ENCODE measurements at places on chromosomes 5 and 9.

GRCh38 chr5:138515556-138516245 is 27.3 kb downstream of the ETF1 start:
- no peak for DNase-seq

DNA sequence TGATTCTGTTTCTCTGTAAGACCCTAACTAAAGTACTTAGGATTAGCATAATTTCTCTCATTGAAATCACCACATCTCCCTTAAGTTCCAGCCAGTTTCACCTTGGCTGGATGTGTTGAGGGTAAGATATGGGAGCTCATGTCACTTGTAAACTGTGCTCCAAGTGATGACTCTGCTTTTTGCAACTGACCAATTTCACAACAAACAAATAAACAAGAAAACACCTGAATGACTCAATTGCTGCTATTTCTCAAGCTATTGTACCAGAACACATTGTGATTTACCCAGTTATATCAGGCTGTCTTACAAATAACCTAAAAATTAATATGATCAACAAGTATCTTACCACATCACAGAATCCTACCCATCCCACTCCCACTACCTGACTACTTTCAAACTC is 379.1 kb upstream of the KIF2A start:
- no peak for DNase-seq

DNA sequence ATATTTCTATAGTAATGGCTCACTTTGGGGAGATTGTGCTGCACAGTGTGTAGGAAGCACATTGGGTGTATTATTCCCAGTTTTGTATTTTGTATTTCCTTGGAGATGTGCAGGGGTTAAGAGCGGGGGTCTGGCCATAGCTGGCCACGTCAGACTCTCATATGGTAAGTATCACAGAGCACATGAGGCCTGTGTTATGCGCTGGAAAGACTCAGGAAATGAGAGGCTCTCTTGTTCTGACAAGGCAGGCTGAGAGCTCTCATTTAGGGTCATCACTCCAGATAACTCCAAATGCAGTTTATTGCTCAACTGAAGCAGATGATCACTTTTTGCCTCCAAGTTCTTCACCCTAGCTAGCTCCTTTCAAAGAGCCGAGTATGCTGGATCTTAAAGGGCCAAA is 205.7 kb downstream of the NTRK2 start:
- DNase-seq, result no peak

DNA sequence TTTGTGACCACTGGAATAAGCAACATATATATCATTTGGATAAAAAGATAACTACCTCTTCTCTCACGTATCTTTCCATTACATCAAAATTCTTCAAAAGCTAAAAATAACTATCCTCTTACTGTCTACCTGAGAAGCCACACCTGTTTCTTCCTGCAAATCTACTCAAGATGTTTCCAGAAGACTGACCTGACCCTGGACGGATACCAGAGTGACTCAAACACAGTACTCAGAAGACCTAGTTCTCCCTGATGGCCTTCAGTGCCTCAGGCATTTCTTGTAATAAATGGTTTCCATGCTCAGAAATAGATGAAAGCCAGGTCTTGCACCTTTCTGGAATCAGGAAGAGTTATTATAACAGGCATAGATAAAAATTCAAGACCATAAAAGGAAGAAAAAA is 245.9 kb upstream of the PIK3R1 start:
- DNase-seq, result no peak

GRCh38 chr5:15798006-15798405 is 298.0 kb downstream of the FBXL7 start:
- DNase-seq, result no peak

DNA sequence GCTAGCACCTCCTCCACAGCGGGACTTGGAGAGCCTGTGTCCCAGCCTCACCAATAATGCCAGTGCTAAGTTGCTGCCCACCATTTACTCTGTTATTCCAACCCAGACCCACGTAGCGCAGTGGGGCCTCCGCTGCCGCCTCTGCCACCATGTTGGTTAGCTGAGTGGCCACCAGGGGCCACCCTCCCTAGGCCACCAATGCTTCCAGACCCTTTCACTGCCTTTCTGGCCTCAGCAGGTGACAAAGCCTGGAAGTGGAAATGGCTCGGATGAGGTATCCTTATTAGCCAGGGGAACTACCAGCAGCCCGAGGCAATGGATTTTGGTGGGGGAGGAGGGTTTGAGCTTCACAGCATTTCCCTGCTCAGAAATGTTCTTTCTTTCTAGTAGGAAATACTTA is 110.1 kb downstream of the OSTF1 start:
- no peak for DNase-seq

- no peak for DNase-seq
Observed at GRCh38 chr5:133075572-133076536, 24.0 kb downstream of the HSPA4 start.

DNA sequence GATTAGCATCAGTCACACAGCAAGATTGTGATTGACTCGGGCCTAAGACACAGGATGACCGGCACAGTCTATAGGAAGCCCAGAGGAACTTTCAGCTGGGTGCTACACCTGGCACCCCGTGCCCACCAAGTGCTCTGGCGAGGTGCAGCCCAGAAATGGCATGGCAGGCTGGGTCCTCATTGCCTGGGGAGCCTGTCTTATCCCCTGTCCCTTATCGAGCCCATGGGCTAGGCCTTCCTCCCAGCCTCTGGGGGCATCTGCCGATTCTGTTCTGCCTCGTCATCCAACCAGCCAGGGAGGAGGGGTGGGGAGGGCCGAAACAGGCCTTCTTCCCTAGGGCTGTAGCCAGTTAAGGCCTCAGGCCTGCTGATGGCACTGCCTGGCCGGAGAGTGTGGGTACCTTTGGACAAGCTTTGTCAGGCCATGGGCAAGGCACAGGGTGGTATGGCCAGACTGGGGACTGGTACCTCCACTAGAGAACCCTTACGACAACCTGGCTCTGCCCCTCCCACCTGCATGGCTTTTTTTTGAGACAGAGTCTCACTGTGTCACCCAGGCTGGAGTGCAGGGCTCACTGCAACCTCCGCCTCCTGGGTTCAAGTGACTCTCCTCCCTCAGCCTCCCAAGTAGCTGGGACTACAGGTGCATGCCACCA is 1.6 kb downstream of the GRK6 start:
- no peak for DNase-seq

DNA sequence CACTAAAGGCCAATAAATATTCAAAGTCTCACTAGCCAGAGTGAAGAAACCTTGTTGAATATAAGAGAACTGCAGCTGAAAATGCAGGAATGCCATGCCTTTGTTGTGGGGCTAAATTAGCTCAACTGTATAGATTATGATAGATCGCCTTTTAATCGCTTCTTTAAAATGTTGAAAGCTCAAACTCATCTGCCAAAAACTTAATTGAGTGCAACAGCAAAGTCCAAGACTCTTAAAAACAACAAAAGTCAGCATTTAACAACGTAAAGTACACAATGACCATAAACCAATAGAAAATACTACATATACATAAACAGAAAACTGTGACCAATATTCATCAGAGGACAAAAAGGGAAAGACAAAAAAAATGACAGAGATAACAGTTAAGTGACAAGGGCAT is 585.0 kb upstream of the CDH6 start:
- no peak for DNase-seq

GRCh38 chr5:143635888-143636287 is 176.1 kb upstream of the HMHB1 start:
- no peak for DNase-seq

DNA sequence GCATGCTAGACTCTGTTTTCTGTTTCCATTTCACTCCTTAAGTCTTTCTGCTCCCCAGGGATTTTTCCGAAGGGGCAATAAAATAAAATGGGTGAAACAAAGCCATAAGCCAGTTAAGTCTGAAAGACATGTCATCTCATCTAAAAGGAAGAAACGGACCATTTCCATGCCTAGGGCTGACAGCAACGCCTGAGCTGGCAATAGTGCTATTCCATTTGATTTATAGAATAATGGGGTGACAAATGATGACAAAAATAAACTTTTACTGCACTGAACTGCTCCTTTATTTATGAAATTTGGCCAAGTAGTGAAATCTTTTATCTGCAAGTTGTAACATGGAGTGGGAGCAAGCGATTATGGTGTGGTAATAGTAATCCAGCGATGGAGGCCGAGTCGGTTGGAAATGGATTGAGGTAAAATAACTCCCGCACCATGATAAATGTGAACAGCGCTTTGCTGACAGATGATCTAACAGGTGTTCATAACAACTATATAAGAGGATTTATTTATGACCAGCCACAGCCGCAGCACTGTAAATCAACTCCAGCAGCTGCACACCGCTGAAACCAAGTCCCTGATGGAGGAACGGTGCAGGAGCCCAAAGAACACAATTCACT is 219.8 kb upstream of the TBCA start:
- DNase-seq, result peak; percentile 61

DNA sequence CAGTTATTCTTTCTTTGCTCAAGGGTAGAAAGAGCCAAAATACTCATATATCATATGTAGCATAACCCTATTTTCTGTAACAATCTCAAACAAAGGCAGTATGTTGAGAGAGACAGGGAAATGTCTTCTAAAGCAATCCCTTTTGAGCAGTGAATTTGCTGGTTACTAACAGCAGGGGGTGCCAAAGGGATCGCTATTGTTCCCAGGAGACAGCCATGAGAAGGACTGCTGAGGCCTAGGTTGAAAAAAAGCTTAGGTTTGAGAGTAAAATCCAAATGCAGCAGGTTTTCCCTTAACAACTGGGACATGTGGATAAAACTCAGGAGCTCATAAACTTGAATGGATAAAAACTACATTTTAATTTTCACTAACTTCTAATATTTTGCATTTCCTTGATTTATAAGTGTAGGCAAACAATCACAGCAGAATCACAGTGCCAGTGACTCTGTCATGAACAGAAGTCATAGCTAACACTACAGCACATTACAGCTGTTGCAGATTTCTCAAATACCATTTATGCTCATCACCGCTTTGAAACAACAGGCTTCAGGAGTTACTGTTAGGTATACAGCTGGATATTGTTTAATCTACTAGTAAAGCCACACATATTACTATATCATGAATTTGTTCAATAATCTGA is 148.4 kb downstream of the MAPKAP1 start:
- DNase-seq, result peak; percentile 72

DNA sequence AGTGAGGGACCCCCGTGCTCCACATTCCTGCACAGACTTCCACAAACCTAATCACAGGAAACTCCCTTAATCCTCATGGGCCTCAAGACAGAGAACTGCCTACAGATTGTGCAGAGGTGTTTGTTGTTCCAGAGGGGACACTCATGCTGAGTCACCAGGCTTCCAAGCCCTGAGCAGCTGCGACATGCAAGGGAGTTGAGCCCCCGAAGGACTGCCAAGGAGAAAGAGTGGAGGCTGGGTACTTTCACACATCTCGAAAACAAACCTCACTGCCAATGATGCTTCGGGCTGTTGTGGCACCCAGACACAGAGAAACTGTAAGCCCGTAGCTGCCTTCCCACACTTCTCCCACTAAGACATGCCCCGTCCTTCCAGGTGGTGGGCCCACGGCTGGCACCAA is 480.8 kb downstream of the CDH12 start:
- DNase-seq, result no peak
